ENCODE measurements at places on chromosomes 7 and 10.
A peak's percentile ranks its signal among the peaks of the same experiment; 100 is the strongest.

DNA sequence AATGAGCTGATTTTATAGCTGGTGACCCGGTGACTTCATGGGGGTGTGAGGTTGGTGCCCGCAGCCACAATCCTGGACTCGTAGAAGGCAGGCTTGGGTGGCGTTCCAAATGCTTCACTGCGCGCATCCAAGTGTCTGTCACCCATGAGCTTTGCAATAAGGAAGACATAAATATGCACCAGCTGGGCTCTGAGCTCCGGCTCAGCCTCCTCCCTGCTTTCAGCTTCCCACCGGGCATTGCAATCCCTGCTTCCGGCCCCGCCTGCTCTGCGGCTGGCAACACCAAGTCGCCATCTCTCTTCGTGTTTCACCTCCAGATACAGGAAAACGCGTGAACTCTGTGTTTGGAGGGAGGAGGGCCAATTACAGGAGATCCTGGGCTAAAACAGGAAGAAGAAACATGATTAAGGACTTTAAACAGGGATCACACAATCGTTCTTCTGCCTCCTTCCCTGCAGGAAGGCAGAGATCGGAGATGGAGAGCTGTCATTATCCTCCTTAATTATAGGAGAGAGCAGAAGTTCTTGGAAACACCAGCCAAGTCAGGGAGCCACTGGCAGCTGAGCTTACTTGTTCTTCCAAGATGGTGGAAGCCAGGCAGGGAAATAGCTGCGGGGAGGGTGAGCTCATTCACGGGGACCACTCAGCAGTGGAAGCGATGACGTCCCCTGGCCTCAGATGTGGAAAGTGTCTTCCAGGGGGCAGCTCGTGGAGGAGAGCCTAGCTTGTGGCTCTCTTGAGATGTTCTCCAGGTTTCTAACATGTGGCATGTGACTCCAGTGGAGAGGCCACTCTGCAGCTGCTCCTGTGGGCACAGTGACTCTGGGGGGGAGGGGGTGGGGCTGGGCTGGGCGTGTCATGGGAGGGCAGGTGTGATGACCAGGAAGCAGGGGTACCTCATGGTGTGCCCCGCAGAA, 134.9 kb downstream of the CAMK1D start:
- no peak for DNase-seq

DNA sequence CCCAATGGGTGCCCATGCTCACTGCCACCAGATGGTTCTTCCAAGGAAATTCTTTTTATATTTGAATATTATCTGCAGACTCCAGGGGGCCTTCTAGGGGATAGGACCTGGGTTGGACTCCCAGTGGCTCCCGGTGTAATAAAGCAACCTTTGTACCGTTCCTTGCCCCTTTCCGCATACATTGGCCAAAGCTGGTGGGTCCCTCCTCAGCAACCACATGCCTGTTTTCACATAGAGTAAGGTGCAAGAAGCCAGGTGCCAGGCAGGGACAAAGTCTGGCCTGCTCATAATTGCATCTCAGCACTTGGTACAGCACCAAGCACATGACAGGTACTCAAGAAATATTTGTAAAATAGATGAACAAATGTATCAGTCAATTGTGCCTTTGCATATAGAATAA, 46.4 kb upstream of the PPP1R3C start:
- DNase-seq = no peak

DNA sequence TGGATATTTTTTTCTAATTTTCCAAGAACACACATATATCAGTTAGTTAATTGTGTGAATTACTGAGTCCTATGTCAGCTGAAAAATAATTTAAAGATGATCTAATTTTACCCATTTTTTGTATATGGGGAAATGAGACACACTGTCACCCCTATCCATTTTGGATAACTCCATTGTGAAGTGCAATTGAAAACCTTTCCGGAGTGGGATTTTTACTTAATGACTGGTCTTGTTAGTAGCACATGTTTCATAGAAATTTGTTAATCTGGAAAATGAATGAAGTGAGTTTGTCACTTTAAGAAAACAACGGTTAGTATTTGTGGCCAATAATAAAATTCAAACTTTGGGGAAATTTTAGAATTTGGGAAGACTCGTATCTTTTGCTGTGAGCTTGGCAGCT, 2.0 kb downstream of the GARS1 start:
- peak; percentile 11 for DNase-seq

- no peak for DNase-seq
Measured at GRCh38 chr7:107726356-107727130, 17.4 kb upstream of the CBLL1 start.

DNA sequence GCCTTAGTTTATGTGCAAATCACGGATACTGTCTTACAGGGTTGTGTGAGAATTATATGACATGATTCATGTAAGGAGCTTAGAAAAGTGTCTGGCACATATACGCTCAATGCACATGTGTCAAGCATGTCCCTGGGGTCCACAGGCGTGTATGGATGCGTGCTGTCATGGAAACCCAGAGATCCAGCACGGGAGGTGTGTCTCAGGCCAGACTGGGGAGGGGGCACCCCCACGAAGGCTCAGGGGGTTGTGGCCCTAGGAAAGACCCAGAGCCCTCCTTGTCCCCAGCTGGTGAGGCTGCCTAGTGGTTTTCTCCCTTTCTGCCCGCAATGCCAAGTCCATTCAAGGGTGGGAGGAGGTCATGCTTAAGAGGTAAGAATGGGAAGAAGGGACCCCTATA, 9.1 kb downstream of the BTBD16 start:
- DNase-seq = no peak

DNA sequence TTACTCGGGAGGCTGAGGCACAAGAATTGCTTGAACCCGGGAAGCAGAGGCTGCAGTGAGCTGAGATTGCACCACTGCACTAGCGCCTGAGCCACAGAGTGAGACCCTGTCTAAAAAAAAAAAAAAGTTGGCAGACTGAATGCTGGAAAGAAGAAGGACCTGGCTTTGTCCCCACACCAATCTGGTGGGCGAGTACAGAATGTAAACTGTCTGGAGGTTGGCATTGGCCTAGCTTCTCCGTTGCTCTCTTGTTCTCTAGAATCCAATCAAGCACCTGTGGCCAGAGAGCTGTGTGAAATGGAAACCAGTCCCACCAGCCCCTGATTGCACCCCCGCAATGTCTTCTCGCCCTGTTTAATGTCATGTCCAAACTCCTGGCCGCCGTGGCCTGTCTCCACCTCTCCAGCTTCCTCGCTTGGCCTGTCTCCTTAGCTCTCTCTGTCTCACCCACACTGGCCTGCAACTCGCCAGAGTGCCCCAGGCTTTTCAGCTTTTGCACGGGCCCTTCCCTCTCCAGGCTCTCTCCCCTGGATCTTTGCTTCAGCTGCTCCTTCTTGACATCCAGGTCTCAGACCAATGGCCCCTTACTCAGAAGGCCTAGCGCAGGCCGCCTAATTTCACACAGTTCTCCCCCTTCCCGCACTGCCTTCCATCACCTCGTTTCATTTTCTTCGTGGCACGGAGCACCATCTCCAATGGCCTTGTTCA, 670 bp upstream of the AGK start:
- DNase-seq = no peak

- DNase-seq = no peak
Measured at GRCh38 chr7:98189559-98189958, 21.7 kb upstream of the BHLHA15 start.

DNA sequence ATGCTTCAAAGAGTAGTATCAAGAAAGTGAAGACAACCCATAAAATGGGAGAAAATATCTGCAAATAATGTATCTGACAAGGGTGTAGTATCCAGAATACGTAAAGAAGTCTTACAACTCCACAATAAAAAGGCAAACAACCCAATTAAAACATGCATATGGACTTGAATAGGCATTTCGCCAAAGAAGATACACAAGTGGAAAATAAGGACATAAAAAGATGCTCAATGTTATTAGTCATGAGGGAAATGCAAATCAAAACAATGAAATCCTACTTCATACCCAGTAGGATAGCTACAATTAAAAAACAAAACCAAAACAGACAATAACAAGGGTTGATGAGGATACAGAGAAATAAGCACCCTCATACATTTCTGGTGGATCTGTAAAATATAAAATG, 79.2 kb downstream of the NUDCD3 start:
- no peak for DNase-seq

DNA sequence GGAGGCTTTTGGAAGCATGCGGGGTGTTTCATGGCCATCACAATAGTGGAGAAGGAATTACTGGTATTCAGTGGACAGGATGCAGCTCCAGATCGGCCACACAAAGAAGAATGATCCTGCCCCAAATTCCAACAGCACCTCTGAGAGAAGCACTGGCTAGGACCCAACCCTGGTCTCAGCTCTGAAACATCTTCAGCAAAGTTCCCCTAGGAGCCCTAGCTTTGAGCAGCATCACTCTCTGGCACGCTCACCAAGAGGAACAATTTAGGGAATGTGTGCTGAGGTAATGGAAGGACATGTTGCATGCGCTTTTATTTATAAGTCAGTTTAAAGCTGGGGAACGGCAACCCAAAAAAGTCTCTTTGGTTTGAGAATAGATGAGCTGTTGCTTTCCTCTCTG, 5.5 kb upstream of the OPN1SW start:
- DNase-seq = peak; percentile 55

DNA sequence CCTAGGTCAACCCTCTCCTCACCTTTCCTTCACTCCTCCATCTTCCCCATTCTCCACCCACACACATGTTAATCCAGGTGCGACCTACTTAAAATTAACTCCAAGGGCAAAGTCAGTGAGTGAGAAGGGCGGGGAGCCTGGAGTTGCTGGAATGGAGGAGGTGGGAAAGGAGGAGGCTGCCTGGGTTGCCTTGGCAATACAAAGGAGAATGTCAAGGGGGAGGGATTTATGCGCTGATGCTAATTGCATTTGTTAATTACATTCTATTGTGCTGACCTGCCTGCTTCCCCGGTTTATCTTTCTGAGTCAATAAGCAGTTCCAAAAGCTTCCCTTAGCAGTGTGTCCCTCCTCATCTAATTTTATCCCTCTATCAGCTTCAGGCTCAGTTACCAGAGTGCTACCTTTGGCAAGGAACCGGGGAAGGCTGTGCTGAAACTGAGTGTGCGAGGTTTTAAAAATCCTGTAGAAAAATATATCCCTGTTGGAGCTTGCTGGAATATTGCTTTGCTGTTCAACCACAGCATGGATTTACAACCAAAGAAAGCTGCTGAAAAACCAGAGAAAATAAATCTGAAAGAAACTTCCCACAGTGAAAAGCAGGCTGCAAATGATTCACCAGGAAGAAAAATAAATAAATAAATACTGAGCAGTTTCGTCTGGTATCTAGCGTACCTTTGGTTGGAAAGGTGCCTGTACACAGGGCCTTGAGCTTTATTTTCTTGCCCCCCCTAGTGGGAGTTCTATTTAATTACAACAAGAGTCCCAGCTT, 113.2 kb upstream of the DGKB start:
- DNase-seq = peak; percentile 85

GRCh38 chr7:39565538-39565937, 666 bp upstream of the YAE1 start:
- DNase-seq = no peak

DNA sequence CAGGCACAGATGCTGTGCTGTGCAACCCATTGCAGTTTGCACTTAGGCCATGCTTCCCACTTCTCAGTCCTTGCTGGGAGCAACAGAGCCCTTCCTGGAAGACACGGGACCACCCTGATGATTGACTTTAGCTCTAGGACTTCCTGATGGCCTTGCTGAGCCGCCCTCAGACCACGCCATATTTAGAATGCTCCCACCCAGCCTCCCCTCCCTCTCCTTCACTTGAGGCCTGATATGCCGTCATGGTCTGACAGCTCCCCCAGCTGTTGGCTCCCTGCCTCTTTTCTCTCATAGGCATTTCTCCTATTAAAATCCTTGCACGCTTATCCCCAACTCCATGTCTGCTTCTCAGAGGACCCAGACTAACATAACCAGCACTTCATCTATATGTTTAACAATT, 29.4 kb upstream of the GATAD1 start:
- DNase-seq = no peak

DNA sequence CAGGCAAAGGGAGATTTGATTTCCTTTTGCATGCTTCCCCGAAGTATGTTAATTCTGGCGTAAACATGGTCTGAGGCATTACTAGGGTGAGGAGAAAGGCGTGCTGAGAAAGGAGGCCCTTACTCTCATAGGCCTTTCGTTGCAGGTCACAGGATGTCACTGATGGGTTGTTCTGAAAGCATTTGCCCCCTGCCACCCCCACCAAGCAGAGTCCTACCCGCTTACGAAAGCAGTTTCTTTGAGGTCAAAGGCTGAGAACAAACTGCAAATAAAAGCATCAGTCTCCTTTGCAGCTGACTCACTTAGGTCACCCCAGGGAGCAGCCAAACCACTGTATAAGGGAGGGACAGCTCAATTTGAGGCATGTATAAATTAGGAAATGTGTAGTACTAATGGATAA, 57.1 kb downstream of the BPGM start:
- DNase-seq = peak; percentile 52

GRCh38 chr7:118111347-118111746, 72.6 kb upstream of the LSM8 start:
- DNase-seq = no peak

DNA sequence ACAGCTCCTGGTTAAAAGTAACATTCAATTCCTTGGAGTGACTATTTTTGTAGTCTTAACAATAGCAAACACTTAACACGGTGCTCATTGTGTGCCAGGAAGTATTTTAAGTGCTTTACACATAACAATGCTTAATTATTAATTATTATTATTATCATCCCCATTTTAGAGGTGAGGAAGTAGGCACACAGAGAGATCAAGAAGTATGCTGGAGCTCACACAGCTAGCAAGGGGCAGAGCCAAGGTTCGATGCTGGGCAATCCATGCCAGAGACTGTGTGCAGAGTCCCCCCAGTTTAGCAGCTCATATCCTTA, 48.2 kb upstream of the SMNDC1 start:
- no peak for DNase-seq

DNA sequence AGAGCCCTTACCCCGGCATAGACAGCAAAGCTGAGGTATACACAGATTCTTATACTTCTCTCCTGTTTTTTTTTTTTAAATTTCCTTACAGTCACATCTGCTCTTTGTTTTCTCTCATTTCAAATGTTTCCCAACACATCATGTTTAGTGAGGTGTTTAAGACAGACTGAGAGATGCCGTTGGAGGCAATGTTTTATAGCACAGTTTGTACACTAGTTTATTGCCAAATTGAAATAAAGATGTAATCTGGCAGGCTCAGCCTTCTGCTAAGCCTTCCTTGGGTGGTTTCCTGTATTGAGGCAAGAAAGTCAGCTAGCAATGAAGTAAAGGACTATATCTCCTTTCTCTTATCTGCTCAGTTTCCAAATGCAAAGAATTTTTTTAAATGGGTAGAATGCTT, 393.4 kb downstream of the SORCS1 start:
- no peak for DNase-seq

- peak; percentile 18 for DNase-seq
Measured at GRCh38 chr7:25944777-25945515, 207.1 kb upstream of the NFE2L3 start.

GRCh38 chr7:105690325-105690945, 109.1 kb upstream of the EFCAB10 start:
- no peak for DNase-seq

DNA sequence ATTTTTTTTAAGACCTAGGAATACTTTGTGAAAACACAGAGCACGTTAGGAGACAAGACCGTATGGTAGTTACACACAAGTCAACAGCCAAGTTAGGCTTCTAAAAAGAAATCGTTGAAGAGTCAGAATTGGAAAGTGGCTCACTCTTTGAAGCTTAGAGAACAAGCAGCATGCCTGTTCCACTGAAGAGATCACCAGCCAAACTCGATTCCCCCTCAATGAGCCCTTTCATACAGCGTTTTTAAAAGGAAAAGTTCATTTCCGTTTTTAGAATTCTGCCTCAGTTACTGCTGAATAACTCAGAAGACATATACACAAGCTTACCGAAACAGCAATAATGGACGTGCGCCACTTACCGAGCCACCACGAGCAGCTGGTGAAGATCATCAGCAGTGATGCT, 41.0 kb downstream of the MCMBP start:
- no peak for DNase-seq

All from fibroblast of pulmonary artery (primary cell).